ENCODE measurements at places on chromosomes 5 and 9.

- DNase-seq, result peak; percentile 12
Measured at GRCh38 chr9:132908635-132909034, 29.9 kb downstream of the SPACA9 start.

DNA sequence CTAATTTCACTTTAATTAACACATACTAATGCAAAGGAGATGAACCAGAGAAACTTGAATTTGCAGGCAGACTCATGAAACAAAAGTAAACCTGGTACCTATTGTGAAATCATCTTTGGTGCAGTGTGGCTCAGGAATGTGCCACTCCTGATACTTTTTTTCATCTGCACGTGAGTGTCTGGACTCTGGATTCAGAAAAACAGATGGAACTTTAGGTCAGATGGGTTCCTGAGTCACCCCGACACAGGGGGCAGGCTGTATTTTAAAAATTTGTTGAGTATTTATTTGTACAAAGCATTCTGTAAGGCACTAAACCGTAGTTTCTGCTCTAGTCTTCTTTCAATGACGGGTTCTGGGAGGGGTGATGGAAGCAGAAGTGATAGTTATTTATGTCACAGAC, 52.2 kb upstream of the TUT7 start:
- no peak for DNase-seq

DNA sequence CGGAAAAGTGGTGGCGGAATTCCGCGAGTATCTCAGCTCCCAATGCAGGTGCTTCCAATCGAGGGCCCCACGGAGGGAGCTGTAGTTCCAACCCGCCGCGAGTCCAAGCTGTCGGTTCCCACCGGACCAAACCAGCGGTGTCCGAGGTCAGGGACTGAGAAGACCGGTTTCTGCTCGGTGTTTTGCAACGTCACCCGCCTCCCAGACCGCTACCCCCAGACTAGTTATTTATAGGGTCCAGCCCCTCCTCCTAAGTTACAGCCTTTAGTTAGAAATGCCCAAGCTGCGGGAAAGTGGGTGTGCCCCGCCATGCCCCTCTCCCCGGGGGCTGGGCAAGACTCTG, 677 bp upstream of the MYORG start:
- no peak for DNase-seq

DNA sequence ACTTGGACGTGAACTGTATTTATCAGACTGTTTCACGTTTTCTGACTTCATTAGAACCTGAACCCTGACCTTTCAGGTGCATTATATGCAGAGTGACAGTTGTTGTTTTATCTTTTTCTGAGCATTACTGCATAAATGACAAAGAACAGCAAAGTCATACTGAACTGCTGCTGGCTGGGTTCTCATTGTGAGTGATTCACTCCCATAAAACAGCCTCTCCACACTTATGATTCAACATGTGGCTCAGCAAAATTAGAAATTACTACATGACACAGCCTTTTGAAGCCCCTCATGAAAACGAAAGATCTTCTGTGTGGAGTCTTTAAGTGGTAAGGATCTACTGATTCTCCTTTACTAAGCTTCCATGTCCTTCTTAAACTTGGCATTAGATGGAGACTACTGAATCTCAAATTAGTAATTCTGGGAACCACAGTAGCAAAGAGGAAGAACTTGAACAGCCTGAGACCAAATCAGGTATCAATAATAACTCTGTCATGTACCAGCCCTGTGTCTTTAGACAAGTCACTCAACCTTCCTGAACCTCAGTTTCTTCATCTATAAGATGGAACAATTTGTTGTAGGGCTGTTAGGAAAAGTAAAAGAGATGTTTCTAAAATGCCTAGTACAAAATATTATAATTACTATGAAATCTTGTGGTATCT, 172.3 kb upstream of the GNA14 start:
- DNase-seq, result no peak

DNA sequence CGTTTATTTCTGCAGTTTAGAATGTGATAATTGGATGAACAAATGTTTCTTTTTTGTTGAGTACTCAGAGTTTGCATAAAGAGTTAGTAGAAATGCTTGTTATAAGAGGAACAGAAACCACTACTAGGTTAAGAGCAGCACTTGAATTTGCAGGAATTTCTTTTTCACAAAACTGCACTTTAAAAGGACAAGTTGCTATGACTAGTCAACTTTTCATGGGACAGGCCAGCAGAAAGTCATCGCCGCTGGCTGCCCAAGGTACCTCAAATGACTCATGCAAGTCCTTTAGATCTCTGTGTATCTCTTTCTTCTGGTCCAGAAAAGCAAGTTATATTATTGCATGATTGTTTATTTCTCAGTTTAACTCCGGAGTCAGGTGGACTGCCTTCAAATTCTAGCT, 97.3 kb upstream of the HMHB1 start:
- no peak for DNase-seq

DNA sequence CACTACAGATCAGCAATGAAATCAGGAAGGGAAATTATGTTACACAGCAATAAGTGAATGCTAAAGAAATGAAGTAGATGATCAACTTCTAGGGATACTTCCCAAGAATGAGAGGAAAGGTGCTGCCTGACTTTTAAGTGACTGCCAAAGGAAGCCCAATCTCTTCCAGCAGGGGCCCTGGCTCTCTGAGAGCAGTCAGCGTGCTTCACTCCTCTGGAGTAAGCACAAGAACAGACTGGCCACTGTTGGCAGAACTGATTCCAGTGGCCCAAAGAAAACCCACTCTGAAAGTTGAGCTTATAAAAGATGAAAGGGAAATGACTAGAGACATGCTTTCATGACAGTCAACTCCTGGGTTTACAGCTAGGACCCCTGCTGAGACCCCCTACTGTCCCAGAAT, 41.8 kb downstream of the MTMR12 start:
- no peak for DNase-seq

- no peak for DNase-seq
Measured at GRCh38 chr9:71733176-71733575, 35.1 kb downstream of the CEMIP2 start.

GRCh38 chr5:135010502-135011354, 23.3 kb downstream of the PITX1 start:
- DNase-seq, result no peak

DNA sequence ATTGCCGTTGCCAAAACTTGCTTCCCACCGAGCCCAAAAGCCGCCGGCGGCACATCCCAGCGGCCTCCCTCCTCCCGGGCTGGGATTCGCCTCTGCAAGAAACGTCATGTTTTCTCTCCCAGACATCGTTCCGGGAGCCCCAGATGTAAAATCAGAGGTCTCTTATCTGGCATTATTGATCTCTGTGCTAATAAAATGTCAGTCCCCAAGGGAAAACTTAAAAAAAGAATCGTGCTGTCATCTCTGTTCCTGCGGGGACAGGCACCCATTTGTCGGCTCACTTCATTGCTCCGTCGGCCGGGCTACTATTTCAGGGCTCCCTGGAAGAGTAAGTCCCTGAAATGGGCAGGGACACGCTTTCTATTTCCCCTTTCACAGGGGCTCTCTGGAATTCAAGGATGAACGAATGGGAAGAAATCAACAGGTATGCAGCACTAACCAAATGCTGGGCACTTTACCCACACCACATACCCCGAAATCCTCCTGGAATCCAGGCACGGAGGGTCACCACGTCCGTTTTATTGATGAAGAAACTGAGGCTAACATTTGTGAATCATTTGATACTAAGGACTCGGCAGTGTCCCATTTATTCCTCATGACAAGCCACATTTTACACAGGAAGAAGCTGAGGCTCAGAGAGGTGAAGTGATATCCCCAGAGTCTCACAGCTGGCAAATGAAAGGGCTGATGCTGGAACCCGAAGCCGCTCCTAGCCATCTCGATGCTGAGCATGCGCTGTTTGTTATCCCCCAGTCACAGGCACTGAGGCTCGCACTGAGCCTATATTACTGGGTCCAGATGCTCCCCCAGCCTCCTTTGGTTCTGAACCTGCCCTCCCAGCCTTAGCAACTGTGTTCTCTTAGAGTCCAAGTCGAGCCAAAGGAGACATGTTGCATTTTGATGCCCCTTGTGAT, 35.7 kb upstream of the MSX2 start:
- no peak for DNase-seq

GRCh38 chr5:88830567-88830966, 52.4 kb downstream of the MEF2C start:
- DNase-seq, result no peak

All from CD4-positive, CD25-positive, alpha-beta regulatory T cell (primary cell).